Foreskin fibroblast (primary cell): ENCODE measurements at places on chromosomes 1 and 21.

DNA sequence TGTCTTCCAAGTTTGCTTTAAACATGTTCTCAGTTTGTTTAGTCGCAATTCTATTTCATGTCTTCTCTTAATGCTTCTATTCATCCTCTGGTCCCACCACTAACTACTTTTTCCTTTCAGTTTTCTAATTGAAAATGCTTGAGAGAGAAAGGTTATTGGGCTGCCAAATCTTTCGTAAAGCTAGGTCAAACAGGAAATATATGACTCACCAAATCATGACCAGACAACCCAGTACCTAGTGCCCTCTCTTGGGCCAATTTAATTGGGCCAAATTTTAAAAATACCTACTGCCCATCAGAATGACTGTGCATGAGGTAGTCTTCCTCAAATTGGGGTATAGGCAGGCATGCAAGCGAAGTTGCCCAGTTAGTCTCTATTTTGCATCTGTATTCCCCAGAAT lies 295.4 kb upstream of the PBX1 start:
- peak; percentile 11 for DNase-seq

DNA sequence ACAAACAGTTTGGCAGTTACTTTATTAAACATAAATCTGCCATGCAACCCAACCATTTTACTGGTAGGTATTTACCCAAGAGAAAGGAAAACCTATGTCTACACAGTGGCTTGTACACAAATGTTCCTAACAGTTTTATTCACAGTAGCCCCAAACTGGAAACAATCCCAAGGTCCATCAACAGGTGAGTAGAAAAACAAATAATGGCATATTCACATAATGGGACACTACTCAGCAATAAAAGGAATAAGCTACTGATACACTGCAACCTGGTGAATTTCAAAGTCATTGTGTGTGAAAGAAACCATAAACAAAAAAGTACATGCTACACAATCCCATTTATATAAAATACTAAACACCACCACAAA lies 12.7 kb downstream of the KYAT3 start:
- no peak for DNase-seq

GRCh38 chr1:226123212-226123560 lies 60.7 kb downstream of the H3-3A start:
- no peak for DNase-seq

- DNase-seq, result no peak
Measured at GRCh38 chr1:1175221-1176062, 1.8 kb downstream of the TTLL10 start.

DNA sequence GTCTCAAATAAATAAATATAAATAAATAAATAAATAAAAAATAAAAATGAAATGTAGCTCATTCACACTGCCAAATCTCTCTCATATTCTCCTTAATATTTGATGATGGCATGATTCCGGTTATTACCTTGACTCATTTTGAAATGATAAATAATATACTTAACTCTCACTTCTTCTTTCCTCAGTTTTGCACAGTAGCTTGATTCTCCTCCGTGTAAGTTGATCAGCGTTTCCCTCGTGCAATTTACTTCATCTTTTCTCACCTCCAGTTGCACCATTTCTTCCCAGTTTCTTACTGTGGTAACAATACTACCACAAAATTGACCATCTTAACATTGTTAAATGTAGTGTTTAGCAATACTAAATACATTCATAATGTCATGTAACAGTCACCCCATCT lies 111.6 kb downstream of the RIPK4 start:
- DNase-seq, result no peak

GRCh38 chr21:22925032-22925431 lies 1926.8 kb downstream of the NCAM2 start:
- DNase-seq, result no peak

GRCh38 chr1:41734201-41734970 lies 184.3 kb downstream of the HIVEP3 start:
- no peak for DNase-seq

- no peak for DNase-seq
Measured at GRCh38 chr1:22286491-22286890, 143.6 kb upstream of the WNT4 start.

- DNase-seq, result peak; percentile 24
Measured at GRCh38 chr21:43865540-43866259, 677 bp downstream of the AGPAT3 start.

- no peak for DNase-seq
Measured at GRCh38 chr1:212920896-212921295, 29.4 kb upstream of the VASH2 start.

GRCh38 chr1:211332830-211333229 lies 6.2 kb downstream of the TRAF5 start:
- DNase-seq, result no peak

GRCh38 chr21:37452227-37452626 lies 85.7 kb downstream of the DYRK1A start:
- DNase-seq, result peak; percentile 73

GRCh38 chr1:45659222-45659621 lies 27.1 kb downstream of the GPBP1L1 start:
- DNase-seq, result no peak
